GM04504 (cell line): ENCODE measurements at places on chromosomes 1 and 21.

GRCh38 chr1:18951818-18952391 is 4.6 kb downstream of the IFFO2 start:
- no peak for DNase-seq

- DNase-seq, result no peak
These were observed 4.2 kb upstream of the GJB5 start for GRCh38 chr1:34750610-34751009.

DNA sequence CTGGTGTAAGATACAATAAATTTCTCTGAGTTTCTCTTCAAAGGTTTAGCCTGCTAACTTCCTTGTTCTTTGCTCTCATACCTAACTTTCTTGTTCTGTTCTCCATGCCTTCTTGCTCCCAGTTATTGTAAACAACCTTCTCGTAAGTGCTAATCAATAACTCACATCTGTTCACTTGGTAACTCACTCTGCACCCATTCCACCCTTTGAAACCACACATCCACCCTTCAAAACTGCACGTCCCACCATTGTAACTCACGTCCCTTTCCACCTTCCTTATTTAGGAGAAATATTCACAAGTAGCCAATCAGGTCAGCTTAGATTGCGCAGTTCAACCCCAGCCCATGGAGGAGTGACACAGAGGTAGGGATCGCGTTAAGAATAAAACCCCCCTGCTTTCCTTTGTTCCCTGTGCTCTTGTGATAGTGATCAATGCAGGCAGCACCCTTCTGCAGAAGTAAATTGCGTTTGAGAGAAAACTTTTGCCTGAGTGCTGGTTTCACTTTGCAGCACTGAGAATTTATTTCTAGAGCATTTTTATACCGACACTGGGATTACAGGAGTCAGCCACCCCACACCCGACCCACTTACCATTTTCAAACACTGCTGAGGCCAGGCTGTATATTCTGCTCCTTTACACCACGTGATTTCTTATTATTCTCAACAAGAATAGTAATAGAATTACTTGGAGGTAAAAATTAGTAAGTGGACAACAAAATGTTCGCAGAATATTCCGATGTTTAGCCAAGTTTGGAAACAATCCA is 789.2 kb upstream of the RGS18 start:
- DNase-seq, result no peak

DNA sequence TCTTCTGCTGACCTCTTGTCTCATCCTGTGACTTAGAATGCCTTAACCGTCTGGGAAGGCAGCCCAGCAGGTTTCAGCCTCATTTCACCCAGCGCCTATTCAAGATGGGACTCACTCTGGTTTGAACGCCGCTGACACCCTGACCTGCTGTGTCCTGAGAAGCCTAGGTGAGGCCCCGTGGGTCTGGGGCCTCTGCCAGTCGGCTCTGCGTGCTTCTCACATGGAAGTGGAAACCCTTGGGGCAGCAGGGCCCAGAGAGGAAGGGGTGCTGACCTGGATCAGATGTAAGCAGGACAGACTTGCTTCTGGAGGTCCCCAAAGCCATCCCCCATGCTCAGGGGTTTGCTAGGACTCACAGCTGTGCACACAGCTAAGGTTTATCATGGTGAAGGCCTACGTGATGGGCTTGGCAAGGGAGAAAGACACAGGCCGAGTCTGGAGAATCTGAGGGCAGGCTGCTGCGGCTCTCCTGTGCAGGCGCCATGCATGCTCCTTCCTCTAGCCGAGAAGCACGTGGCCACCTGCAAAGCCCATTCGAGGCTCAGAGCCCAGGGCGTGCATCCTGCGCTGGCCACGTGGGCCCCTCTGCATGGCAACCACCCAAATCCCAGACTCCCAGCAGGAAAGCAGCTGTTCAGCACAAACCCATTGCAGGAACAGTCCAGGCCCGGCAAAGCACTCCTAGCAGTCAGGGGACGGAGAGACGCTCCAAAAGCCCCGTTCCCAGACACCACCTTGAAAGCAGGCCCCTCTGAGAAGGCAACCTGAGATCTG is 3.8 kb downstream of the TRPM2 start:
- DNase-seq, result no peak

DNA sequence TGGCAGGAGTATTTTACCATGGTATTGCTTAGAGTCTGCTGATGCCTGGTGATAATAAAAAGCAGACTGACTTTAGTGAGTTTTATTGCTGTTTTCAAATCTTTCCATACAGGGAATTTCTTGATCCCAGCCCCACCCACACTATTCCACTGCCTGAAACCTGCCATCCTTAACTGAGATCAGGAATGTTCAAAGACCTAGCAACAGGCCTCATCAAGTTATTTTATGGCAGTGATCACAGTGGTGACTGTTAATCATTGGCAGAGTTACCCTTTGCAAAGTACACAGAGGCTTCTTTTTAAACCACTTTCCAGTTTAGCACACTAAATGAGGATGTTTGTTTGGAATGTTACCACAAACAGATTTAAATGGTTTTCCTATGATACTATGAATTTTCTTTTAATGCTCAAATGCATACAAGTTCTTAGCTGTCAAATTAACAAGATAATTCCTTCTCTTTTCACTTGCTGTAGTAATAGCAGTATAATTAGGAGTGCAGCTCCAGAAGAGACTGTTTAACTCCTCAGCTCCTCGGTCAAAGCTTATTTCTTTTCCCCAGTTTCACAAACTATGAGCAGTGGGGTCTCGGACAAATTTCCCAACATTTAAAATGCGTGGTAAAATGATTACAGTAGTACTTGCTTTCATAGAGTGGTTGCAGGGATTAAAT is 69.9 kb upstream of the USP25 start:
- peak; percentile 46 for DNase-seq

DNA sequence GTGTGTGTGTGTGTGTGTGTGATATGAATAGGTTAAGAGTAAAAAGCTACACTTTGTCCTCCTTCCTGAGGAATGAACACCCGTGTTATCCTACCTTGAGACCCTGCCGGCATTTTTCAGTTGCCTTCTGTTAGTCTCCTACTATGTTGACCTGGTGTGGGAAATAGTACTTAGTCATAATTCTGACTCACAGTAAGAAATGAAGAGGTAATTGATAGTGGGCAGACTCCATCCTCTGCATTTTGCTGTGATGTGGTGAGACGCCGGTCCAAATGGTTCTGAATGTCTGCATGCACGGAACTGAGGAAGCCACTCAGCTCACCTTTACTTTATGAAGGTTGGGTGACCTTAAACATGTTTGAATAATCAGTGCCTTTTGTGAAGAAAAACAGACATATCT is 12.6 kb downstream of the CD101 start:
- no peak for DNase-seq

- DNase-seq, result peak; percentile 34
These were observed 3.1 kb downstream of the C1orf216 start for GRCh38 chr1:35715568-35716002.

DNA sequence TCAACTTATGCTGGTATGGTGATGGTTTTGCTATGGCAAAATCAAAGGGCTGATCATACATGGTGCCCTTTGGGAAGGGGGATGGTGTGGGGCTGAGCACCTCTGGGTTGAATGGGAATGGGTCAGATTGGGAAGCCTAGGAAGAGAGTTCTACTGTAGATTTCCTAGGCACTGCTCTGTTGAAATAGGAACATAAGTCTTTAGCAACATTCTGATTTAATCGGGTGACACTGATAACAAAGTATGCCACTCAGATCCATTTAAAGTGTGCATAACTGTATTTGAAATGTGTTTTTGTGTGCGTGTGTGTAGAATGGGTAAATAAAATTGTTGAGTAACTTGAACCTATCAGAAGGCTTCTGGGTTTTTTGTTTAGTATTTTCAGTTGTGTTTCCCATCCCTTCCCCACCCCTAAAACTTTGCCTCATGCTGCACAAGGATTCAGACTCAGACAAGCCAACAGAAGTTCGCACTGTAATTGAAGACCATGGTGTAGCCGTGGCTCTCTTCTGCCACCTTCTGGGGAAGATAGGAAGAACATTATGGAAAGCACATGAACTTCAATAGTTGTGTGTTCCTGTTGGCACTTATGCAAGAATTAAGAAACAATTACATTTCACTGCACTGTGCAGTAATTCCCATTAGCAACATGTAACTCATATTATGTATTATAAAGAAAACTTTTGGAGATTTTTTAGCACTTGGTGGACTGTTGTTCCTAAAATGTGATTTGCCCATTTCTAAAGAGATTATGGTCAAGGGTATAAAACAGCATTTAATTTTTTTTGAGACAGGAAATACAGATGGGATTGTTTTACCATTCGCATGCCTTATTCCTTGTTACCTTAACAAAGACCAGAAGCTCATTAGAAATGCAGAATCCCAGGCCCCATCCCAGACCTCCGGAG is 10.9 kb upstream of the C4BPB start:
- peak; percentile 71 for DNase-seq

GRCh38 chr1:183911285-183911684 is 106.4 kb downstream of the RGL1 start:
- DNase-seq, result no peak

- no peak for DNase-seq
These were observed 929 bp downstream of the SUMO3 start for GRCh38 chr21:44816761-44817505.

GRCh38 chr1:33377756-33378155 is 53.1 kb downstream of the PHC2 start:
- DNase-seq, result no peak

GRCh38 chr1:60866917-60867531 is 215.3 kb upstream of the NFIA start:
- peak; percentile 16 for DNase-seq

DNA sequence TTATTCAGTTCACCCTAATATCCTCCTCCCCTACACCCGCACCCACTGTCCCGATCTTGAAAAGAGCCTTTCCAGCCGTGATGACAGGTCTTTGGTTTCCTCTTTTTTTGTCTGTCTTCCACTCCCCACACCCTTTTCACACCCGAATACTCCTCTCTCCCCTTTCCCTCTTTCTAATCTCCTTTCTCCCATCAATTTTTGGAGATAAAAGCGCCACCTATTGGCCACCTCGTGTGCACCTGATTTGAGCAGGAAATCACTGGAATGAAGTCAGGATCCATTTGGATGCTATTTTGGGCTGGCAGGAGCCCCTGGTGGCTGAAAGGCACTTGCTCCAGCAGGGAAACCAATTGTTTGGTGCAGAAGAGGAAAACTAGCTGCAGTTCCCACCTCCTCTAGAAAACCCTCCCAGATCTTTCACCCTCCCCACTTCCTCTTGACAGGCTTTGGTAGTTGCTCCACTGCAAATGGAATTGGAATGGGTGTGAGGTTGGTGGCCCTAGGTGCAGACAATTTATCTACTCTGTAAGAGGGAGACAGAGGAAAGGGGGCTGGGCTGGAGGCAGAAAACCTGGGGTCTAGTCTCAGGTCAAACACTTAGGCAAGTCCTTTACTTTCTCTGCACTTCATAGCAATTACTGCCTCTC is 8.4 kb downstream of the FOXE3 start:
- no peak for DNase-seq

DNA sequence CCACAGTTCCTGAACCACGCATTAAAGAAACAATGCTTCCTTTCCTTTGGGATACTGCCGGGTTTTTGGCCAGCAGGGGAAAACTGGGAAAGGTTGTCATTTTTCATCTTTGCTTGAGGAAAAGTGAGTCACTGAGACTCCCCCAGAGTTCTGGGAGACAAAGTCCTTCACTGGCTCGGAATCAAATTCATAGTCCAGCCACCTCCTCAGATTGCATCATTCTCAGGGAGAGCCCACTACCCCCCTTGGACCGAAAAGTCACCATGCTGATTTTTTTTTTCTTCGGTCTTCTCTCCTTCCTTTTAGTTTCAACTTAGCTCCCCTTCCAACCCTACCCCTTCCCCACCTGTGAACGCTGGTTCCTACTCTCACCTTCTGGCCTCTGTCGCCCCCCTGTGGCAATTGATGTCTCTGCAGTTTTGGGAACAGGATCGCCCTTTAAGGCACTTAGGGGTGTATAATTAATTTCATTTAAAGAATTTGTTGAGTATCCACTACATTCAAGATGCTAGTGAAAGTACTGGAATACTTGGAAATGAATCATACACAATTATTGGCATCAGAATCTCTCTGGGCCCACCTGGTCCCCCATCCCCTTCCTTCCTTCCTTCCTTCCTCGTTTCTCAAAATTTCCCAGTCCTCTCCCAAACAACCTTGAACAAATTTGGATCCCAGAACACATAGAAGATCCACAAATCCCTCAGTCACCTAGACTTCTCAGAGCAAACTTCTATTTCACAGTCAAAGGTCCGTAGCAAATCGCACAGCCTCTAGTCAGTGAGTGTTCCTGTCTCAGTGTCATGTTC is 6.9 kb downstream of the ACKR1 start:
- no peak for DNase-seq

GRCh38 chr1:15727021-15727420 is 9.0 kb upstream of the SLC25A34 start:
- DNase-seq, result no peak

- DNase-seq, result no peak
These were observed at the start of gene EVA1B for GRCh38 chr1:36323636-36324352. Gene EVA1B (minus strand): TSS chr1:36323645. CDS start chr1:36323037, 608 bp downstream.

GRCh38 chr1:41329662-41330587 is 31.3 kb upstream of the FOXO6 start:
- DNase-seq, result no peak

DNA sequence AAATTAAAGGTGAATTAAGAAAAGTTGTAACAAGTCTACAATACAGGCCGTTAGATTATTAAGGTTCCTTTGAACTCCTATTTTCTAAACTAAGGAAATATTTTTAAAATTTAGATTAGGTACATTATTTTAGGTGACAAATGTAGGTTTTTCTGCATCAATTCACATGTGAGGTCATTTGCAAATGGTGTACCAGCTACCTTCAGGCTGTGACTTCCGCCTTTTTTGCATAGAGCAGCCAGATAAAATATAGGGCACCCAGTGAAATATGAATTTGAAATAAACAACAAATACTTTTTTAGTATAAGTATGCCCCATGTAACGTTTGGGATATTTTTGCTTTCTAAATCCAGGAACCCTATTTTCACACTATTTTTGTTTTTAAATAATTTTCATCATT is 544.0 kb downstream of the LMO4 start:
- DNase-seq, result no peak

GRCh38 chr1:41764656-41765055 is 154.1 kb downstream of the HIVEP3 start:
- no peak for DNase-seq

DNA sequence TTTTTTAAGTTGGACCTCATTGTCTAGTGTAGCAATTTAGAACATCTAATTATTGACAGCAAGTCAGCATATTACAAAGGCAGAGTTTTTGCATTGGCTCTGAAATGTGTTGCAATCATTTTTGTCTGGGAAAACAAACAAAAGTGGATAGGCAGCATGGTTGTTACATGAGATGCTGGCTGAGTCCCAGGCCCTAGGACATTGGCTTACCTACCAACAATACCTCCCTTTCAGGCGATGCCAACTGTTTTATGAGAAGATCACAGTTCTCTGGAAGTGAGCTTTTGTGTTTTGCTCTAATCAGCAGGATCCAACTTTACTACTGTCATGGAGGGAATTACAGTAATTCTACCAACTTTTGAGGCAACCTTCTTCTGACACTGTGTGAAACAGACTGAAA is 71.5 kb upstream of the CXADR start:
- no peak for DNase-seq

GRCh38 chr21:44199448-44199847 is 41.3 kb downstream of the ICOSLG start:
- DNase-seq, result no peak

- DNase-seq, result no peak
These were observed 4.5 kb downstream of the SRSF4 start for GRCh38 chr1:29177022-29177705.
